ENCODE measurements at places on chromosomes 2 and 18. TPM values are rescaled to one million over a fixed set of nuclear protein-coding genes. Genes with fewer than 3 reads are reported as not detected.
A peak's percentile ranks its signal among the peaks of the same experiment; 100 is the strongest.

DNA sequence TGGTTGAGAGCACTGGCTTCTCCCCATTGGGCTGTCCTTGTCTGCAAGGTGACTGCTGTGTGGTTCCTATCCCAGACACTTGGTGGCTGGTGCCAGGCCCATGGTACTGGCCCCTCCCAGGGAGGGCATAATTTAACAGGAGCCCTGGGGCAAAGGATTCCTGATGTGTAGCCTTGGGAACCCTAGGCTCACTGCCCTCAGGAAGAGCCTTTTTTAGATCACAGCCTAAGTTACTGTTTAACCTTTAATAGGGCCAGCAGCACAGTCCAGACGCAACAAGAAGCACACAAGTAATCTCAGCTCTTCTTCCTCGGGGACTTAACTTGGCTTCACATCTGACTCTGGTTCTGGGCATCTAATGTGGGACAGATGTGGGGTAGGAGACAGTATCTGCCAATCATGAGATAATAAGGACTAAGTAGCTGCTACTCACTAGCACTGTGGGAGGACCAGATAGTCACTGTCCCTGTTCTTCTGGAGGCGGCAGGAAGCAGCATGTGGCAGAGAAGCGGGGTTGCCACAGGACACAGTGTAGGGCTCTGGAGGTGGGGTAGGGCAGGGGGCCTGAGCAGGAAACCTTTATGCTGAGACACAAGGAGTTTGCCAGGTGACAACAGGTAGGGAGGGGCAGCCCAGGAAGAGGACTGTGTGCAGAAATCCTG, 136.3 kb downstream of the TMEM17 start:
- DNase-seq = no peak

Gene DCC
- not detected for total RNA-seq

Gene FBLN7
- total RNA-seq = 0.48 TPM

- DNase-seq = no peak
Observed at GRCh38 chr2:176555112-176555511, 285.9 kb downstream of the MTX2 start.

DNA sequence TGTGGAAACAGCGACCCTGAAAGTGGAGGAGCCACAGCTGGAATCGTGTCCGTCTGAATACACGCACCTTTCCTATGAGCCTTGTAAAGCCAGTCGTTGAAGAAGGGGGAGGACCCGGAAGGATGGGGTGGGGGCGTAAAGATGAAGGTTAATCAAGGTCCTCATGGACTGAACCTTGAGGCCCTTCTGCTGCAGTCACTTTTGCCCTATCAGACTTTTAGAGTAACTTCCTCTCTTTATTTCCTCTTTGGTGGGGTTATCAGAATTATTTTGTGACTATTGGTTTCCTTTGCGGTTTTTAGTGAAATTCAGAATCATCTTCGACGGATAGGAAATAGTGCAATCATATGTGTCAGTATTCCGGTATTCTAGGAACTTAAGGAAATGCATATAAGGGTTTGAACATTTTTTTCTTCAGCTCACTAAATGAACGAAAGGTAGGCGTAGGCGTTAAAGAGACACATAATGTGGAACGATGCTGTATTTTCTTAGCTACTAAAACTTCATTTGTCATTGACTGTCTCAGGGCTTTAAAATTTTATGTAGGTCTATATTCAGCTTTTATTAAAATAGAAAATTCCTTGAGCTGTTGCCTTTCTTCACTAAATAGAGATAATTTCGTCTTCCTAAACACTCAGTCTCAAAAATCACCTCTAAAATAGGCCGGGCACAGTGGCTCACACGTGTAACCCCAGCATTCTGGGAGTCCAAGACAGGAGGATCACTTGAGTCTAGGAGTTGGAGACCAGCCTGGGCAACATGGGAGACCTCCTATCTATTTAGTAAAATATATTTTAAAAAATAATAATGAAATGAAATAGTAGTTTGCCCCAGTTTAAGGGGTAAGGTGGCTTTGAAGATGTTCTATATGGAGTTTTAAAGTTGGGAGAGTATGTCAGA, 1.4 kb upstream of the YES1 start:
- DNase-seq = peak; percentile 75

Gene DPP4
- 1.8 TPM for total RNA-seq

Gene CASP10
- 67.4 TPM for total RNA-seq

- no peak for DNase-seq
Observed at GRCh38 chr2:31248139-31248538, 14.2 kb downstream of the EHD3 start.

DNA sequence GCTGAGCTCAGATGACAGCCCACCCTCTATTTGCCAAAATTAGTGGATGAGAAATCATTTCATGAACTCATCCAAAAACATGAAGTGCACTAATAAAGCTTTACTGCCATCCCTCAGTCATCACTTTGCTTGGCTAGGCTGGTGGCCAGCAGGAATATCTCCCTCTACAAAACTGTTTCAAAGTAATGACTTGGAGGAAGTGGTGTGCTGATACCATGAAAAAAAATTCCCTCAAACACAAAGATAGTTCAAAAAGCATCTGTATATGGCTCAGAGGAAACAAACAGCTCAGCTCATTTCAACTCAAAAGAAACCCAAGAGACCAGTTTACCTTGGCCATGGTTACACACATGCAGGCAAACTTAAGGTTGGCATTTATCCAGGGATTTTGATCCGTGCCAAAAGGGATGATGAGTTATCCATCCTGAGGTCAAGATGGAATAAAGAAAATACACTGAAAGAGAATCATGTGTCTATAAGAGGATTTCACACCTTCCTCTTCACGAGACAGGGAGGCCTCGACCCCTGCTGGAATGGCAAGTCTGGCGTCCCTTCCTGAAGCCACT, 18.4 kb upstream of the WIPF1 start:
- DNase-seq = no peak

DNA sequence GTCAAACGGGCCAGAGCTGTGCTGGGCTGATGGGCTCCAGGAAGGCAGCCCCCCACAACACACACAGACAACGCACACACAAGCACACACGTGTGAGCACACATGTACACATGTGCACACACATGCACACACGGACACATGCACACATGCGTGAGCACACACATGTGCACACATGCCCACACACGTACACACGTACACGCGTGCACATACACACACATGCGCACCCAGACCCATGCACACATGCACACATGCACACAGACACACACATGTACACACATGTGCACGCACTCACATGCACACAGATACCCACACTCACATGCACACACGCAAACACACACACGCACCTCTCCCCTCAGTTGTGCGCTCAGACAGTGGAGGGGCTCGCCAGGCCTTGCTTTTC, 31.2 kb upstream of the HPCAL1 start:
- DNase-seq = no peak

Gene RGPD3
- total RNA-seq = 0.73 TPM

Gene RNF152
- 0.50 TPM for total RNA-seq

Gene POTEI
- total RNA-seq = not detected

DNA sequence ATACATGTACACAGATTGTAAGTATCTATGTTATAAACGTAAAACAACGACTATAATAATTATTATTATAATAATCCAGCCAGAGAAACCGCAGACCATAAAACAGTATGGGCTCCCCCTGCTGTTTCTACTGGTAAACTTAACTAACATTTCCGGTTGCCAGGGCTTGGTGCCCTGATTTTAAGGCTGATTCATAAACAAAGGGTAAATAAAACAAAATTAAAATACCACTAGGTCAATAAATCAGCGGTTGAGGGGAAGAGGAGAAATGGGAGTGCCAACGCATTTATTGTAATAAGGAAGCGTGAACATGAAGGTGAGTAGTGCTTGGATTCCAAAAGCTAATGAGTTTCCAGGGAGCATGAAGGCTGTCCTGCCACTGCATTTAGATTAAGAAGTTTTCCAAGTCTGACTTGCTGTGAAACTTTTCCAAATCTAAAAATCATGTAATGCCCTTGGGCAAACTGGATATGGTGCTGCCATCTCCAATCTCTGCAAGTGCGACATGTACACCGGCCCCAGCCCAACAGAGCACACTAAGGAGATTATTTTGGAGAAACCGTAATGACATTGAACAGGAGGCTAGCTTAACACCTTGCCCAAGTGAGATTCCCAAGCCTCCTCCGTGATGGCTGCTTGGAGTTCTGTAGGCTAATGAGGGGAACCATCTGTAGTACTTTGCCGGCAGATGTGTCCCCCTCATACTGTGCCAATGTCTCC, 50.7 kb upstream of the HNRNPA3 start:
- peak; percentile 65 for DNase-seq

DNA sequence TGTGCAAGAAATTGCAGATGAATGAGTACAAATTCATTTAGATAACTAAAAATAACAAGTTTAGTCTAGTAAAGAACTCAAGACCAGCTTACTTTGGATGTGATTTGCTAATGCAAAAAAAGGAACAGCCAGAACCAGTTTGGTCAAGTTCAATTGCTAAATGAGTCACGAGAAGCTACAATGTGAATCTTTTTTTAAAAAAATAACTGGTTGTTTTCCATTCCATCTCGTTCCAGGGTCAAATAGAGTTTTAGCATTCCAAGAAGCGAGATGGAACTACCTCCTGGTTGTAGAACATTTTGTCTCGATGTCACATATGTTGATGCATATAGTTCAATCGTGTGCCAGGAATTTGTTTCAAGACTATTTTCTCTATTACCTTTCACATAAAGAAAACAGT, 65.0 kb upstream of the IKZF2 start:
- DNase-seq = no peak

- no peak for DNase-seq
Observed at GRCh38 chr2:69253611-69254301, 133.3 kb downstream of the GFPT1 start.

GRCh38 chr2:65714866-65715265, 282.5 kb upstream of the SPRED2 start:
- DNase-seq = no peak

DNA sequence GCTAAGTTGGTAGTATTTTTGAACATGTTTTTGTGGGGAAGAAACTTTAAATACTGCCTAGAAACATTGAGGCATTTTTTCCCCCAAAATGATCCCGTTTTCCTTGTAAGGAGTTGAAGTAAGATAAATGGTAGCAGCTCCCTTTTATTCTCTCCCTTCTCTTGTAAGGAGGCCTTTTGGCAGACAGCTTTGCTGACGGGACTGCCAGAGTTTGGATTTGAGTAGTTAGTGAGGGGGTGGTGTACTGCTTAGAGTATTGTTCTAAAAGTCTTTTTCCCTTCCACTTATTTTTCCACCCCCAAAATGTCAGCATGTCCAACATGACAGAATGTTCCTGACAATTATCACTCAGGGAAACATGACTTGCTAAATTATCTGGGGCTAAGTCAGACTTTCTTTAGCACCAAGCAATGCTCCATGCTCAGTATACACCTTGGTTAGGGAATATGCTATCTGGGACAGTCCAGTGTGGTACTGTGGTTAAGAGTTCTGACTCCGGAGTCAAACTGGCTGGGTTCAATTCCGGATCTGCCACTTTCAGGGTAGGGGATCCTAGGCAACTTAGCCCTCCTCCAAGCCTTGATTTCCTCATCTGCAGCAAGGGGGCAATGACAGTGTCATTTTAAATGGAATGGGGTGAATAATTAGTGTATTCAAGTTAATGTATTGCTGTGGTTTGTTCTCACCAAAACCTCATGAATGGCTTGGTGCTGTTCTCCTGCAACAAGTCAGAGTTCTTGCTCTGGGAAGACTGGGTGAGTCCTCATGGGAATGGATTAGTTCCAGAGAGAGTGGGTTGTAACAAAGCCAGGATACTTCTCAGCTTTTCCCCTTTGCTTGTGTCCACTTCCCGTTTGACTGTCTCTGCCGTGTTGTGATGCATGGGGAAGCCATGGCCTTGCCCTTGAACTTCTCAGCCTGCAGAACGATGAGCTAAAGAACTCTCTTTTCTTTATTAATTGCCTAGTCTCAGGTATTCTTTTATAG, 116.2 kb downstream of the TANC1 start:
- DNase-seq = no peak

- DNase-seq = no peak
Observed at GRCh38 chr2:174628528-174629169, 31.0 kb upstream of the WIPF1 start.

DNA sequence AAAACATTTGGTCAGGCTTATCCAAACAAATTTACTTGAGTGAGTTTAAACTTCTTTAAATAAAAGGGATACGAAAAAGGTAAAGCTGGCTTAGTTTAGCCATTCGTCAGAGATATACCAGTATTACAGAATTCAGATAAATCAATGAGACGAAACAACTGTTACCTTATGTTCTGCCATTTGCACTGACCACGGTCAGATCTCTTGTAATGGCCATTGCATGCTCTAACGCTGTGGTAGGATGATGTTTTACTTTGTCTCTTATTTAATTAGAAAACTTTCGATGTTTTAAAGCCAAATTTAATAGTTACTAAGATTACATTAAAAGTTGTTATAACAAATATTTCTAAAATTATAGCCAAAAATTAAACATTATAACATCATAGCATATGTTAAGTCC, 1.5 kb downstream of the C18orf54 start:
- DNase-seq = no peak
